Naive thymus-derived CD8-positive, alpha-beta T cell (primary cell): ENCODE measurements at places on chromosomes 13 and 19. TPM values are rescaled to one million over a fixed set of nuclear protein-coding genes. Genes with fewer than 3 reads are reported as not detected.

Gene FOXA3
- not detected for total RNA-seq

Gene KCNN1
- total RNA-seq: not detected

Gene FUT2
- total RNA-seq: not detected

Gene ZNF723
- total RNA-seq: not detected

Gene SHISA7
- not detected for total RNA-seq

Gene ZNF681
- total RNA-seq: 10.8 TPM

Gene CYP2F1
- total RNA-seq: not detected

Gene UNC13A
- 0.10 TPM for total RNA-seq

Gene TINCR
- total RNA-seq: 2.3 TPM

- H3K27me3 ChIP-seq: no peaks in the 10 kb centered on the region
- peaks cover 61% of the 10 kb centered on the region for H3K4me1 ChIP-seq
- peak overlapping the region; percentile 97 for H3K4me3 ChIP-seq
- peak overlapping the region; percentile 96 for H3K27ac ChIP-seq
These were observed 507 bp upstream of the LCP1 start for GRCh38 chr13:46182491-46182877.

- H3K4me3 ChIP-seq: no peak overlapping the region
- H3K4me1 ChIP-seq: peaks cover 22% of the 10 kb centered on the region
- H3K27me3 ChIP-seq: no peaks in the 10 kb centered on the region
- DNase-seq: no peak
- no peaks in the 10 kb centered on the region for H3K36me3 ChIP-seq
These were observed 84.2 kb downstream of the AKAP11 start for GRCh38 chr13:42356184-42356575.

GRCh38 chr19:6239871-6240676 lies 39.7 kb downstream of the MLLT1 start:
- no peak overlapping the region for H3K4me3 ChIP-seq
- H3K27me3 ChIP-seq: no peaks in the 10 kb centered on the region
- H3K27ac ChIP-seq: peak overlapping the region; percentile 61
- no peaks in the 10 kb centered on the region for H3K36me3 ChIP-seq
- peaks cover 31% of the 10 kb centered on the region for H3K4me1 ChIP-seq

DNA sequence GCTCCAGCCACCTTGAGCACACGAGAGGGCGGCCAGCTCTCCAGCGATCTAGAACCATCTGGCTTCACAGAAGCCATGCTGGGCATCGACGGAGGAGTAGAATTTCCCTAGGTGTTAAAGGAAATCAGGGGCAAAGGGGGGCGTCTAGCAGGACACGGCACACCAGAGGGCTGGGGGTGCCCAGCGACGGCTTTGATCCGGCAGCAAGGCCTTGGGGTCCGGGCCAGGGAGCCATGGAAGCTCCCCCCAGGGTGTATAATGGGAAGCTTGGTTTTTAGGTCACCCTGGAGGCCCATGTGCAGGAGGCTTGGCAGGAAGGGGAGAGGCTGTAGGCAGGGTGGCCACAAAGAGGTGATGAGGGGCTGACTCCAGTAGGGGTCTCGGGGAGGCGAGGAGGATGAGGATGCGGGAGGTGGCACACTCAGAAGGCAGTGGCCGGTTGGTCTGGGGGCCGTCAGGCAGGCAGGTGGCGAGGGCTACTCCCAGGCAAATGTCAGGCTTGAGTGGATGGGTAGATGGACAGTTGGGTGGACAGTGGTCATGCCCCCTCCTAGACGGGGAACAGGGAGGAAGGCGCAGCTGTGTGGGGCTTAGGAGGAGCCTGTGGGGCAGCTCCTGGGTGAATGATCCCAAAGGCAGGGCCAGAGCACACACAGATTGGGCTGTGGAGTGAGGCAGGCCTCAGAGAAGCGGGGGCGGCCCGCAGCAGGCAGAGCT lies 5.6 kb downstream of the KMT5C start:
- peaks cover 7% of the 10 kb centered on the region for H3K27me3 ChIP-seq
- no peak for DNase-seq
- no peak overlapping the region for H3K27ac ChIP-seq
- H3K36me3 ChIP-seq: peaks cover 9% of the 10 kb centered on the region

DNA sequence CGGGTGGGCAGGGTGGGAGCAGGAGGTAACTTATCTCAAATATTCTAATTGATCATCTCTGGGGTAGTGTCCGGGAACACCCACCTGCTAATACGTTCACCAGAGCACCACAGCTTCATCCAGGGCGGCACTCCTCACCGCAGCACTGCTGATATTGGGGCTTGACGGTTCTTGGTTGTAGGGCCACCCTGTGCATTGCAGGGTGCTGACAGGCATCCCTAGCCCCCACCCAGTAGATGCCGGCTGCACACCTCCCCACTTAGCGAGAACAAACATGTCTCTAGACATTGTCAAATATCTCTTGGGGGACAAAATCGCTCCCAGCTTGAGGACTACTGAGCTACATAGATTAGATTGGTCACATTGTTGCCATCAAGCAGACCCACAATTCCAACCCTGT lies 73.9 kb upstream of the WASF3 start:
- DNase-seq: no peak
- H3K36me3 ChIP-seq: no peaks in the 10 kb centered on the region
- peaks cover 9% of the 10 kb centered on the region for H3K4me1 ChIP-seq
- no peak overlapping the region for H3K27ac ChIP-seq
- no peak overlapping the region for H3K4me3 ChIP-seq

GRCh38 chr13:111043575-111043982 lies 71.5 kb upstream of the ARHGEF7 start:
- peaks cover 4% of the 10 kb centered on the region for H3K4me1 ChIP-seq
- DNase-seq: no peak
- no peak overlapping the region for H3K27ac ChIP-seq
- no peak overlapping the region for H3K4me3 ChIP-seq

DNA sequence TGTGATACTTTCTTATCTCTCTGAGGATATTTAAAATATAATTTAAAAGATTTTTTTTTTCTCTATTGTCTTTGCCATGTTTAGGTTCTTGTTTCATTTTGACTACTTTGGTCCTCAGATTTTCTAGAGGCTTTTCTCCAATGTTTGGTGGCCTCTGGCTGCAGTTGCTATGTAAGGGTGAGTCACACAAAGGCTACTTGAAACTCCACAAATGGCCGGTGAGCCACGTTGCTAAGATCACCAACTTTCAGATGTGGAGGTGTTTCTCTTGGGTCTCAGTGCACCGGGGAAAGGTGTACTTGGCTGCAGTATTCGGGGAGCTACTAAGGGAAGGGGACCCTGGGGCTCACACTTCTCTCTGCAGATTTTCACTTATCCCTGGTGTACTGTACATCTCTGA lies 248.1 kb downstream of the HS6ST3 start:
- no peaks in the 10 kb centered on the region for H3K4me1 ChIP-seq
- no peak overlapping the region for H3K27ac ChIP-seq
- H3K4me3 ChIP-seq: no peak overlapping the region
- DNase-seq: no peak

DNA sequence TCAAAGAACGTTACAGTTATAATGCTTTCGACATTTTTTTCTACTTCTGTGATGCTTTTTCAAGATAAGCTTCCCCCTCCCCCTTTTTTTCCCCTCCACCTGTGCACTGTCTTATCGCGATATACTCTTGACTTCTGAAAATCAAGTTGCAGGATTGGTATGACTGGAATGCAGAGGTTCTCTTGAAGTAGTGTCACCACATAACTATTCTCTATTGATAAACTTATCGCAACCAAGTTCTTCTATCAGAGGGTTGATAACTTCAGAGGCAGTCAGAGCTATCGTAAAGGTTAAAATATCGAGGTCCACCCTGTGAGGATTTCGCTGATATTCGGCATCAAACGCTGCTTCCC lies 820 bp downstream of the EID2 start:
- no peaks in the 10 kb centered on the region for H3K36me3 ChIP-seq
- H3K4me3 ChIP-seq: peak overlapping the region; percentile 93
- H3K27me3 ChIP-seq: peaks cover 2% of the 10 kb centered on the region
- H3K4me1 ChIP-seq: peaks cover 55% of the 10 kb centered on the region
- no peak for DNase-seq

DNA sequence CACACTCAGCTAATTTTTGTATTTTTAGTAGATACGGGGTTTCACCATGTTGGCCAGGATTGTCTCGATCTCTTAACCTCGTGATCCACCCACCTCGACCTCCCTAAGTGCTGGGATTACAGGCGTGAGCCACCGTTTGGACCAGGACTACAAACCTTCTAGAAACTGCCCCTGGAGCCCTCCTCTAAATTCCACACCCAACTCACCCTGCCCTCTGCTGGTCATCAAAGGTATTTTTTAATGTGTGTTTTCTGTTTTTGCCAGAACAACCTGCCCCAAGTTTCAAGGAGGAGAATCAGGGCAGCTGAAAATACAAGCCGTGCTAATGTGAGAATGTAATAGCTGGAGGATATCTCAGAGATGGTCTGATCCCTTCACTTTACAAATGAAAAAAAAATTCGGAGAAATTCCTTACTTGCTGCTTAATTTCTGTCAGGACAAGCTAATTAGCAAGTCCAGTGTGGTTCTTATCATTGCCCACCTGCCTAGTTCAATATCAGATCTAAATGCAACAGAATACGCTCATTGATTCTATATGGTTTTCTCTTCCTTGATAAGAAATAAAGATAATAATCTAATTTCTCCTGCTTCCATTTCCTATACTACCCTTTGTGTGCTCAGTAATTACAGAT lies 4.1 kb downstream of the ATP8A2 start:
- peaks cover 9% of the 10 kb centered on the region for H3K4me1 ChIP-seq
- peaks cover 40% of the 10 kb centered on the region for H3K27me3 ChIP-seq
- no peak overlapping the region for H3K4me3 ChIP-seq
- H3K27ac ChIP-seq: no peak overlapping the region
- peak; percentile 26 for DNase-seq

DNA sequence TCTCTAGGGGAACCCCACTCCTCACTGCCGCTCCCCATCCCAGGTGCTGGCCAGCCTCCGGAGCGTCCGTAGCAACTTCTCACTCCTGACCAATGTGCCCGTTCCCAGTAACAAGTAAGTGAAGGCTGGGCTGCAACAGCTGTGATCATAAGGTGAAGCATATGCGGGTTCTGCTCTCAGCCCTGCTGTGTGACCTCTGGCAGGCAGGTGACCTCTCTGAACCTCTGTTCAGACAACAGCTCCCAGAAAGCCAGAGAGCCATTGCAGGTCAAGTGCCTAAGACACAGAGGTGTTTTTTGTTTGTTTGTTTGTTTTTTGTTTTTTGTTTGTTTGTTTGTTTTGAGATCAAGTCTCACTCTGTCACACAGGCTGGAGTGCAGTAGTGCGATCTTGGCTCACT lies 28.7 kb downstream of the PDE4A start:
- H3K4me1 ChIP-seq: no peaks in the 10 kb centered on the region
- H3K4me3 ChIP-seq: no peak overlapping the region
- H3K27ac ChIP-seq: no peak overlapping the region
- peaks cover 2% of the 10 kb centered on the region for H3K27me3 ChIP-seq
- no peaks in the 10 kb centered on the region for H3K36me3 ChIP-seq

DNA sequence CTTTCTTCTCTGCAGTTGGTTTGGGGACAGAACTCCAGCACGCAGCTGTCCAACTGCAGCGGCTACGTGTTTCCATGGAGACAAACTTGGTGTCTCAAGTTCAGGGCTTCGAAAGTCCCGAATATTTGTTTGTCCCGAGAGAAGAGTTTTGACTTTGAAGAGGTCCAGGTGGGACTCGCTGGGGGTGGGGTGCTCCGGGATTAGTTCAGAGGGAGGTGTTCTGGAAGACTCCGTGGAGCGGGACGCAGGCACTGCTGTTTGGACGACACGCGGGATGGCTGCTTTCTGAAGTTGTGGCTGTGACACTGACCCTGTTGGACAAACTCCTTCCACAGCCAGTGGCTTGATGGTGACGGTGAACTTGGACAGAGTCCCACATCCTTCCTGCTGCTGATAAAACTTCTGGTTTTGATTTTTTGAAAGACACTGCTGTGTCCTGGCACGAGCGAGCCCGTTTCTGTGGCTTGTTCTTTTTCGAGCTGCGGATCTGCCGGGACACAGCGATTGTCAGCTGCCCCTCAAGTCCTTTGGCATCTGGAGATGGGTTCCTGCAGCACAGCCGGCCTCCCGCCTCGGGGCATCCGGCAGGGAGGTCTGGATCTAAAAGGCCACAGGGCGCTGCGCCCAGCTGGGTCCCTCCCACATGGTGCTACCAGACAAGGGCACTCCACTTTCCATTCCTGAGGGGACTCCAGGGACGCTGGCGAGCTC lies 15.9 kb upstream of the RANBP3 start:
- H3K4me3 ChIP-seq: no peak overlapping the region
- no peak overlapping the region for H3K27ac ChIP-seq
- H3K36me3 ChIP-seq: peaks cover 6% of the 10 kb centered on the region
- H3K4me1 ChIP-seq: peaks cover 3% of the 10 kb centered on the region
- H3K27me3 ChIP-seq: no peaks in the 10 kb centered on the region

DNA sequence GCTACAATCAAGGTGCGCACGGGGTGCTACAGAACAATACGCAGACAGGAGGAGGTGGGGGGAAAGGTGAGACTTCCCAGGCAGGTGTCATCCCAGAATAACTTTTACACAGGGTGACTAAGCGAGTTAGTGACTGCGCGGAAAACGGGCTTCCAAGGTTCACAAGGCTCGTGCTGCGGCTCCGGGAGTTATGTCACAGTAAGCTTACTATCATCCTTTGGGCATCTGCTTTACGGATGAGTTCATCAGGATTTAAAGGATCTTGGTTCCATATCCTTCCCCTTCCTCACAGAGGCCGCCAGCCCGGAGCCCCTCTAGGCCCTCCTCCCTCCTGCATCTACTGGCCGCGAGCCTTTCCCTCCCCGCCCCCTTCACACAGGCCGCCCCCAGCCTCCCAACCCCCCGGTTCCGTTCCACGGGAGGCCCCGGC lies 474 bp upstream of the IFT88 start:
- H3K4me1 ChIP-seq: peaks cover 20% of the 10 kb centered on the region
- DNase-seq: no peak
- H3K27me3 ChIP-seq: no peaks in the 10 kb centered on the region
- peak overlapping the region; percentile 92 for H3K4me3 ChIP-seq
- H3K27ac ChIP-seq: peak overlapping the region; percentile 95

DNA sequence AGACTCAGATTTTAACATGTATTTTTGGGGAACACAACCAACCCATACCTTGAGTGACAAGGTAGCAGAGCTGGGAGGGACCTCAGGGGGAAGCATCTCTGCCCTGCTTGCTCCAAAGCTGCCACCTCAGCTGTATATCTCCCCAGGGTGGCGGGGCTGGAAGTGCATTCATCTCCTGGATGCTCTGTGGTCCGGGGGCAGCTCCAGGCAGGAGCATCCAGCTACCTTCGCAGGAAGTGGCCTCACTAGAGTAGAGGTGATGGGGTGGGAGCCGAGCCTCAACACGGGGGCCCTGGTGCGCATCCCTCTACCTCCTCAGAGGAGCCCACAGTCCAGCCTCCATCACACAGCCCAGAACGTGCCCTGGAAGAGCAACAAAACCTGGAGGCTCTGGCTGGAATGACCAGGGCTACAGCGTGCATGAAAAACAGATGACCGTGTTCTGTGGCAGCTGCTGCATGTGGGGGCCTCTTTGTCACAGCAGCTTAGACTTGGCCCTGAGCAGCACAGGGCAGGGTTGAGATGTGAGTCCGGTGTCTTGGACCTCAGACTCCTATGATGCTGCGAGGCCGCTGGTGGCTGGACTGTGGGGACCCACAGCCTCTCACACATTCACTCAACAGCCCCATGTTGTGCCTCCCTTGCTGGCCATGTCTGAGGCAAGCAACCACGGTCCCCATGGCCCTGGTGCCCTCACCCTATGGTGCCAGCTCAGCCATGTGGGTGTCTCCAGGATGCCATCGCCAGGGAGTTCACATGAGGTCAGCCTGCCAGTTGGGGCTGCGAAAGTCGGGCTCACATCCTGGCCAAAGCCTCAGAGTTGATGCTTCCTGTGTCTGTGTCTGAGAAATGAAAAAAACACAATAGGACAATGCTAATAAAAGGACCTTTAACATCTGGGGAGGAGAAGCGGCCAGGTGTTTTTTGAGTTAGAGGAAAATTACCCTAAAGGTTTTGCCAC lies 17.1 kb upstream of the GAS6 start:
- peak overlapping the region; percentile 53 for H3K27ac ChIP-seq
- no peak overlapping the region for H3K4me3 ChIP-seq
- H3K4me1 ChIP-seq: peaks cover 11% of the 10 kb centered on the region
